ENCODE measurements at places on chromosomes 1 and 21. TPM values are rescaled to one million over a fixed set of nuclear protein-coding genes. Genes with fewer than 3 reads are reported as not detected.

CYYR1 gene
- not detected for total RNA-seq

B3GALT2 gene
- 0.24 TPM for total RNA-seq

SHISAL2A gene
- total RNA-seq: 20.9 TPM

GRCh38 chr1:45477646-45478045, 13.3 kb downstream of the TESK2 start:
- no peak for DNase-seq

DNA sequence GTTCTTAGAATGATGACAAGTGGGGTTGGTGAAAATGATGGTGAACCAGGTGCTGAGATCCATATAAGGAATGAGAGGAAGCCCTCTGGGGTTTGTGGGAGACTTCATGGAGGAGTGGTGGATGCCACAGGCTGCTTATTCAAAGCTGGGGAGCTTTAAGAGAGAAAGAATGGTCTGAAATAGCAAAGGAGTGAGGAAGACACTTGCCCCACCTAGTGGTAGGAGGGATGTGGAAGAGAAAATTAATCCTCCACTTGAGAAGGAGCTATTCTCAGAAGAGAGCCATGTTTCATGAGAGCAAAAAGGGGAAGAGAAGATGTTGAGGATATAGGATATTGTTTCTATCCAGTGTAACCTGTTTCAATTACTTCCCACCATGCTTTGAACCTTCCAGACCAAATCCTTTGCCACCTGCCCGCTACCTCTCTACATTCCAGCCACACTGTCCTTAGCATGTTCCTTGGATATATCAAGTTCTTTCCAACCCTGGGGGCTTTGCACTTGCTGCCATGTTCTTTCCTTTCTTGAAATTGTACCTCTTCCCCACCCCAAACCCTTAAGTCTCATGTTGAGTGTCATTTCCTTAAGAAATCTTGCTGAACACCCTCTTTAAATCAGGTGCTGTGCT, 19.6 kb upstream of the ZNF648 start:
- DNase-seq: no peak

GRCh38 chr1:91557039-91557690, 56.5 kb downstream of the CDC7 start:
- no peak for DNase-seq

DNA sequence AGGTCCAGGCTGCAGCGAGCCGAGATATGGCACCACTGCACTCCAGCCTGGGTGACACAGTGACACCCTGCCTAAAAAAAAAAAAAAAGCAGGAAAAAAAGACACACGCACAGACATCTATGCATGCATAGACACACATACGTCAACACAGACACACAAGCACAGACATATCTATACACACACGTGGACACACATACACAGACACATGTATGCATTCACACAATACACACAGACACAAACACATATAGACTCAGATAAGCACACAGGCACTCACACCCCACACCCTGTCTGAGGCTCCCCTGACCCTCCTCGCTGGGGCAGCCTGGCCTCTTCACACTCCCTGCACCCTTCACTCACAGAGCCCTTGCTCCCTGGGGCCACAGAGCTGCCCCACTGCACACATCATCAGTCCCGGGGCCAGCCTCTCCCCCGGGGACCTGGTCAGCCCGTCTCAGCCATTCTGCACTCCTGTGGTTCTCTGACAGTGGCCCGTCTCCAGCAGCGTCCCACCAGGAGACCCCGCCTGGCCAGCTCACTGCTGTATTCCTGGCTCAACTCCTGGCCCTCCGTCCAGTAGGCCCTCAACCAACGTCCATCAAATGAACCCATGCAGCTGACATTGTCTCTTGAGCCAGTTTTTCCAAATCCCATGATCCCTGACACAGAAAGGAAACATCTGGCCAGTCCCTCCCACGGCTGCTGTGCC, 4.6 kb upstream of the PRKCZ start:
- DNase-seq: no peak

GRCh38 chr1:2088458-2088857, 38.2 kb downstream of the PRKCZ start:
- DNase-seq: no peak

DNA sequence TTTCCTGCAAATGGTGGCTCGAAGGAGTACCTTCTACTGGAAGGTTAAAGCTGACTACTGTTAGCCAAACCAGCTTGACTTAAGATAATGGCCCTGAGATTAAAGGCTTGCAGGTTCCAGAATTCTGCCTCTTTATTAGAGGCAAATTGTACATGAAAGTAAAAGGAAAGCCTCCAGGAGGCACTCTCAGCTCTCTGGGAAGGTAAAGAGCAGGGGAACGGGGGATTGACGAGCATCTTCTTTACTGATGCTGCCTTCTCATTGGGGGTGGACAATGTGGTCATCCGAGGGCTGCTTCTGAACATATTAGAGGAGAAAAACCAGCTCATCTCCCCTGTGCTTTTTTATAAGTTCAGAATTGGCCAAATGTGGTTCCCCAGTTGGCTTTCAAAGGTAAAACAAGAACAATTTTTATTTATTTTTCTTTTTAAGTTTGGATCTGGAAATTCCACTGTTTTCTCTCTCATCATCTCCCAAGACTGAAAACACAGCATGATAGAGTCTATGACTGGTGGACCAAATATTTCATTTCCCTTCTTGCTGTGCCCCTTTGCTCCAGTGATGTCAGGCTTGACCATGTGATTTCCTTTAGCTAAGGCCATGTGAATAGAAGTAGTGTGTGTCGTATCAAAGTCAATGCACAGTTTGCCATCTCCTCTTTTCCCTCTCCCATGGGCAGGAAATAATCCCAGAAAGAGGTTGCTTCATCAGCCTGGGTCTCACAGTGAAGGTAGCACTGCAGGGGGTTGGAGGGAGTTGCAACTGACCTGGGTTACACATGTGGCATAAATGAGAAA, 292.7 kb downstream of the PRDM2 start:
- no peak for DNase-seq

Measured in CD8-positive, alpha-beta T cell (primary cell).